GM23248 (cell line): ENCODE measurements at places on chromosomes 5 and 9.

- DNase-seq: peak; percentile 43
Observed at GRCh38 chr9:133348718-133349573, 928 bp downstream of the RPL7A start.

DNA sequence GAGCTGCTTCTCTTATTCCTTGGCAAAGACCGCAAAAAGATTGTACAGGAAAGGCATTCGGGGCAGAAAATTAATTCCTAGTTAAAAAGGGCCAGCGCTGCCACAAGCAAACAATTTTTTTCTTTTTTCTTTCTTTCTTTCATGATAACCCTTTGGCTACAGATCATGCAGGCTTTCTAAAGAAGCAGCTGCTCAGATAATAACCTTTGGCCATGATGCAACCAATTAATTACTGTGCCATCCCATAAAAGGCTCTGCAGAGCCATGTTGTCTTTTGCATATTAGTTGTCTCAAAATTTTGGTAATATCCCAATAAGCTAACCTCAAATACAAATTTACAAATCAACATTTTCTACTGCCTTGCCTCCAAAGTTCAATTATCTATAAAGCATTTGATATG lies 758.4 kb upstream of the SEMA6A start:
- DNase-seq: no peak

DNA sequence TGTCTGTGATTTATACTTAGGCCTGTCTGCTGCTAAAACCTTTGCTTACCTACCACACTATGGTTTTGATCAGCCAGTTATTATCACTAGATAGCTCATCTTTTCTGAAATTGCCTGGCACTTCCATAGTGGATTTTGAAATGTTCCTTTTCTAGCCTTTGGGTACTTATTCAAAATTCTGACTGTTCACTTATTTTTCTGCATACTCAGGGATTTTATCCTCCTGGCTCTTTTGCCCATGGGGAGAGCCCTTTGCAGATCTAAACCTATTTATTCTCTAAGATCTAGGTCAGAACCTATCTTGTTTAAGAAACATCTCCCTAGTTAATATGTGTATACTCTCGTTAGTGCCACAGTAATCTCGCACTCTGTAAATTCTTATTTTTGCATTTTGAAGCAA lies 103.5 kb upstream of the C9orf72 start:
- DNase-seq: no peak

GRCh38 chr5:92556747-92557146 lies 1024.3 kb downstream of the NR2F1-AS1 start:
- DNase-seq: no peak

- DNase-seq: peak; percentile 71
Observed at GRCh38 chr5:10310066-10310779, 2.5 kb upstream of the CMBL start.

- DNase-seq: no peak
Observed at GRCh38 chr5:56108246-56108645, 113.5 kb upstream of the IL6ST start.

GRCh38 chr5:145811834-145812625 lies 23.1 kb downstream of the PRELID2 start:
- DNase-seq: peak; percentile 50

GRCh38 chr9:89122949-89123348 lies 55.7 kb downstream of the SHC3 start:
- DNase-seq: peak; percentile 54

GRCh38 chr9:34651876-34652601 lies at the start of gene IL11RA:
IL11RA (plus strand) TSS chr9:34652185; CDS start chr9:34655218, 3,033 bp downstream.
- DNase-seq: peak; percentile 84

DNA sequence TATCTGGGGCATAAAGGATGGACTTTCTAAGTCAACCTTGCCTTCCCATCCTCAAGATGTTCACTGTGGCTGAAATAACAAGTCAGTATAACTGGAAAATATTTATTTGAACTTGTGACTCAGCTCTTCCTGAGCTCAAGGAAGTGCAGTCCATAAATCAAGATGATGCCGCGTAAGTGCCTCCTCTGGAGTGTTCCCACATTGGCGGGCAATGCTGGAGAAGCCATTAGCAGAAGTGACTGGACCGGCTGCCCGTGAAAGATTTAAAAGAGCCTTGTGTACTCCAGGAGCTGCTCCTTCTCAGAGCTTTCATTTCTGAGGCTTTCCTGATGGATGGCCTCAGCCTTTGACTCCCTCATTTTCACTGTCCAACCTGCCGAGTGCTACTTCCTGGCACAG lies 17.4 kb downstream of the TMOD1 start:
- peak; percentile 82 for DNase-seq
